ENCODE measurements at places on chromosomes 7 and 10.

GRCh38 chr10:52677086-52677485 is 95.5 kb downstream of the MBL2 start:
- DNase-seq: no peak

GRCh38 chr7:18623389-18623788 is 127.8 kb downstream of the HDAC9 start:
- DNase-seq: no peak

GRCh38 chr10:1169186-1169885 is 113.2 kb downstream of the WDR37 start:
- DNase-seq: no peak

DNA sequence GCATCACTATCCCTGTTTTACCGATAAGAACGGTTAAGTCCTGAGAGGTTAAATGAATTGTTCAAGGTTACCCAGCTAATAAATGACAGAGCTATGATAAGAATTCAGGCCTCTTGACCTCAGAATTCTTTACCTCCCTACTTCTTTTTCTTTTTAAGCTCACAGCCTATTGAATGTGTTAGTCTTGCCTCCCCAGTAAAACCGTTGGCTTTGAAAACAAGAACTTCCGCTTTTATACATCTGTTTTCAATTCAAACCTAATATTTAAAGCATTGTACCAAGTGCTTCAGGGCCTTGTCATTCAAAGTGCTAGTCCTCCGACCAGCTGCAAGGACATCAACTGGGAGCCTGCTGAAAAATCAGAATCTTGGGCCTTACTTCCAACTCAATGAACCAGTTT is 15.6 kb downstream of the SEC31B start:
- DNase-seq: no peak

DNA sequence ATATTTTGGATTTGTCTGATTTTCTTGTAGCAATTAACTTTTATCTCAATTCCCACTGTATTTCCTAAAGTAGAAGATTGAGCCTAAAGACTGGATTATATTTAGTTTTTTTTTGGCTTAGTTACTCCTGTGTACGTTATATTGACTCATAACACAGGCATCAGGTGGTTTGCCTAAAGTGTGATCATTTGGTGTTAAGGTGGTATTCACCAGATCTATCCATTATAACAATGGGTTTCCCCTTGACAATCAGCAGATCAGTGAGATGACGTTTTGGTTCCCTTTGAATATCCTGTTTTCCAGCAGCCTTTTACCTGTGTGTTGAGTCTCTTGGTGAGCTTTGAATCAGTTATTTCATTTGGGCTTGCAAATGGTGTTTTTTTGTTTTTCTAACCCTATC is 18.1 kb downstream of the MAPK8 start:
- DNase-seq: no peak

GRCh38 chr7:52831321-52831720 is 204.1 kb upstream of the POM121L12 start:
- DNase-seq: no peak

- no peak for DNase-seq
Measured at GRCh38 chr10:88115407-88115806, 252.0 kb downstream of the PTEN start.

DNA sequence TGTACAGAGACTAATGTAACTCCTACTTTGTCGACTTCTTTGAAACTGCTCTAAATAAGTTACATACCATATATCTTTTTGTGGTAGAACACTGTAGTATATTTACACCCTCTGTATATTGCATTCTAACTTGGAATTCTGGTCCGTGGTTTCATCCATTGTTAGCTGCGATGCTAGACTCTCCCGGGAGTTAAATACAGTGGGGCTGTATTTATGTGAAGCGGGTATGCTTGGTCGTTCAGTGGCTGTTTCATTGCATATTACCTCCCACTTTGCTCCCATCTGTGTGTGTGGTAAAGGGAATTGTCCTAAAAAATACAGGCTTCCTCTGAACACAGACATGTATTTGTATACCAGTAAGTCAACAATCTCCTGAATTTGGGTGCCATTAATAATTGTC is 231.1 kb downstream of the SLC25A13 start:
- no peak for DNase-seq

DNA sequence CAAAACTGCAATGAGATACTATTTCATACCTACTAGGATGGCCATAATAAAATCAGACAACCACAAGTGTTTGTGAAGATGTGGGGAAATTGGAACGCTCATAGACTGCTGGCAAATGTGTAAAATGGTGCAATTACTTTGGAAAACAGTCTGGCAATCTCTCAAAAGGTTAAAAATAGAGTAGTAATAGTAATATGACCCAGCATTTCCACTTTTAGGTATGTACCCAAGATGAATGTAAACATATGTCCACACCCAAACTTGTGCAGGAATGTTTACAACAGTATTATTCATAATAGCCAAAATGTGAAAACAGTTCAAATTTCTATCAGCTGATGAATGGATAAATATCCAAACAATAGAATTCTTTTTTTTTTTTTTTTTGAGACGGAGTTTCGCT is 731.6 kb upstream of the ANKRD30A start:
- DNase-seq: no peak

- no peak for DNase-seq
Measured at GRCh38 chr7:52006674-52007073, 690.1 kb upstream of the COBL start.

DNA sequence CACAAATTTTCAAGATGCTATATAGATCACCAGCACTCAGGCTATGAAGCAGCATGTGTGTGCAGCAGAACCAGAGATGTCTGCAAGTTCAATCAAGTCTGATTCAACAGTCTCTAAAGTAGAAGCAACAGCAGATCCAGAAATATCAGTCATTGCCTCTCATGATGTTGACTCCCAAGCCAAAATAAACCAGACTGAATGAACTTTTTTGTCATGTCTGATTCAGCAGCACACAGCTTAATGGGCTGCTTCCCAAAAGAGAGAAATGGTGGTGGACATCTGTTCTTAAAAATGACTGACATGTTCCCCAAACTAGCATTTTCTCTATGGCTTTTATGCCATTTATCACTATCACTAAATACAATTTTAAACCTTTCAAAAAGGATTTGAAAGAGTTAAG is 53.8 kb downstream of the TMEM26 start:
- DNase-seq: no peak

DNA sequence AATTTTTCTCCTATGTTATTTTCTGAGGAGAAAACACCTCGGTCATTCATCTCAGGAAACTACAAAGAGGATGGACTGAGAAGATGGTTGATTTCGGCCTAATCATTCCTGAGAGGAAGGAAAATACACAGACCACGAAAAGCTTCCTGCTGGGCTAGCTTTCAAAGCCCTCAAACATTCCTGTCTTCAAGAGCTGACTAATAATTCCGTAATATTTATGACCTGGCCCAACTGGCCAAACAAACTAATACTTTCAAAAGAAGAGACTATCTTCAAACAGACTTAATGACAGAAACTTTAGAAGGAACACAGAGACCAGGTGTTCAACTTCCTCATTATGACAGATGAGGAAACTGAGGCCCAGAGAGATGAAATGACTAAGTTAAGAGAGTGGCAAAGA is 215.1 kb upstream of the FRMD4A start:
- DNase-seq: no peak

GRCh38 chr10:131574363-131574706 is 262.8 kb upstream of the TCERG1L start:
- no peak for DNase-seq

GRCh38 chr10:68032113-68032512 is 43.0 kb downstream of the HERC4 start:
- DNase-seq: no peak

DNA sequence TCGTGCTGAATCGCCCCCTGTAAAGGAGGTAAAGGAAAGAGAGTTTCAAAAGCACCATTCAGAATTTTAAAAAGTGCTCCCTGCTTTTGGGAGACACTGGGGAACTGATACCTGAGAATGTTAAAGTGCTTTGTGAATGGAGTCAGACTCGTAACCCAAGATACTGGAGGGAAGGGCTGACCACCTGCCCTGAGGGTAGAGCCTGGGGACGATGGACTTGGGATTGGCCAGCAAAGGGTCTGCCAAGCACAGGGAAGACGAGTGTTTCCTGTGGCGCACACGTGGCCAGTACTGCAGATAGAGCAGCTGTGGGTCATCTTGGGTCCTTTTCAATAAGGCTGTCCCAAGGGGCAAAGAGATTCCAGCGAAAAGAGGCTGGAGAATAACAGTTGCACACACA is 1284.1 kb upstream of the AUTS2 start:
- DNase-seq: no peak

DNA sequence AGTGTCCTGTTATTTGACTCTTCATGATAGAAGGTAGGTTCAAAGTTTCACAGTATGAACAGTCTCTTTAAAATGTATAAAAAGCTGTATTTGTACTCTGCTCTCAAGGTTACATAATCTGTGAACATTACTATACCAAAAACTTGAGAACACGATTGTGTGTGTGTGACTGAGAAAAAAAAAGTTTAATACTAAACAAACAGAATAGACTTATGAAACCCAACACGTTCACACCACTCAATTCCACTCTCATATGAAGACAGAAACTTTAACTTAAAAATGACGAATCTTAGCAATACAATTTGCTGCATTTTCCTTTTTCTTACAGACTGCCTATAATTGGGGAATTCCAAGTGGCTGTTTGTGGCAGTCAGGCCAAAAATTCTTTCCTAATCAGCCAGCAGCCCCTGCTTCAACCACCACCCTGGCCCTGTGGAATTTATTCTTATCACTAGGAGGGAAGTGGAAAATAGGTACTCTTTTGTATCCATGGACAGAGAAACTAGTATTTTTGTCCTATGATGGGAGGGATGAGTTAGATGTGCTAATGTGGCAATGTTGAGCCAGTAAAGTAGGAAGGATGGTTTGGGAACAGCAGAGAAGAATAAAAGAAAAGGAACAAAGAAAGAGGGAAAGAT is 42.8 kb downstream of the MINDY3 start:
- no peak for DNase-seq

GRCh38 chr10:5942474-5942873 is 34.9 kb downstream of the IL15RA start:
- DNase-seq: no peak

- DNase-seq: no peak
Measured at GRCh38 chr10:75974080-75974479, 542.7 kb downstream of the LRMDA start.

GRCh38 chr7:35365523-35365922 is 111.6 kb upstream of the TBX20 start:
- no peak for DNase-seq

DNA sequence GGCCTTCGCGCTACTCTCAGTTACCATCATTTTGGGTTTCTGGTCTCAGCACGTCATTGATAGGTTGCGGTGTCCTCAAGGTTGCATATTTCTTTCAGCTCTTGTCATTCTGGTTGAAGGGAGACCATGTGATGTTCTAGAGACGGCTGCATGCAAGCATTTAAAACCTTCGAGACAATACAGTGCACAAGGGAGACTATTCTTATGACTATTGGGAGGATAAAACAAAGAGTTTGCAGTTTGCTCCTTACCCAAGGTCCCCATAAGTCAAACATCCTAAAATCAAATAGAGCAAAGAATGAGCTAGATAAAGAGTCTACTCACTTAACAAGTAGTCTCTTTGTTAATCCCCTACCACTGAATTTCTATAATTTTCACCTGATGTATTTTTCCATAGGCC is 39.1 kb downstream of the NPVF start:
- no peak for DNase-seq

DNA sequence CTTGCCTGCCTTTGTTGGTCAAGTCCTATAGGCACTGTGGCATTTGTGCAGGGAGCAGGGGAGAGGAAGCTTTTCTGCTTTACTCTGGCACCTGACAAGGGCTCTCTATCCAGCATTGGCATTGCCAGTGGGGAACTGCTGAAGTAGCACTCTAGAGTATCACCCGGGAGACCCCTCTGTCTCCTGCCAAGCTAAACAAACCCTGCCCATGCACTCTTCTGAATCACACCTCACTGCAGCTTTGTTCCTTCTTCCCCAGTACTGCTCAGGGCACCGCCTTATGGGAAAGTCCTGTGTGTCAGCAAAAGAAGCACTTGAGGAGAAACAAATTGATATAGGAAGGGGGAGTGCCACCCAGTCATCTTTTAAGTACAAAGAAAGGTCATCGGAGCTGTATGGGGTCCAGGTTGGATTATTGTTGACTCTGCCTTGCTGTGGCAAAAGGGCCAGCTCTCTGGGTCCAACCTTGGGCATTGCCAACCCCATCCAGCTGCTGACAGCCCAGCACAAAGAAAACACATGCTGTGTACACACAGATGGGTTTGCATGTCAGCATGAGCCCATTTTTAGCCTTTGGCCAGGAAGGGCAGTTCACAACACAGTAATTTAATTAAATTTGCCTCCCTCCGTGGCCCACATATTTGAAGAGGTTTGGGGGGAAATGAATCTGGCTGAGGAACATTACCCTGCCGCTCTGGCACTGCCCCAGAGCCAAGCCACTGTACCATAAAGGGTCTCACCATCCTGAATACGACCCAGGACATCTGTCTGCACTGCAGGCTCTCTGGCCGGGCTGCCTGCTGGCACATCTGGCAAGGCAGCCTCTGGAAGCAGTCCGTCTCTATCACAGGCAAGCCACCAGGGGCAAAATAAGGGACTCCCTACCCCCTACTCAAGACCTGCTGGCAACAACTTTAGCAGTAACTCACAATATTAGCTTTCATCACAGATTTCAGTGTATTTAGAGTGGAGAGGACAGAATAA is 13.1 kb downstream of the LRRC4 start:
- no peak for DNase-seq

- no peak for DNase-seq
Measured at GRCh38 chr10:12656518-12657142, 307.3 kb downstream of the CAMK1D start.

- DNase-seq: no peak
Measured at GRCh38 chr10:87927091-87927490, 63.7 kb downstream of the PTEN start.

- no peak for DNase-seq
Measured at GRCh38 chr7:15368653-15369052, 193.2 kb downstream of the AGMO start.

DNA sequence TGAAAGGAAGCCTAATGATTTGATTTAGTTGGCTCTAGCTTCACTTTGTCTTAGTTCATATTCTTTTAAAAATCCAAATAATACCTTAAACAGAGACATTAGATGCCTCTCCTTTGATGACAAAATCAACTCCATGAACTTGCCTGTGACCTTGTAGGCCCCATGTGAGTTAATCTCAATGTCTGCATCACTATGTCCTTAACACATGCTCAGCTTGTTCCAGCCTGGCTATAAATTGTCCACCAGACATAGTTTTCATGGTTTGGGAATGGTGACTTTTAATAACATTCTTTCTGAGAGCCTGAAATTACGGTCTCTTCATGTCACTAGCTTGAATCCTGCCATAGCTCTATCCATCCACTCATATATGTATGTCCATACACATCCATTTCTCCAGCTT is 656.3 kb upstream of the IGFBP3 start:
- DNase-seq: no peak

DNA sequence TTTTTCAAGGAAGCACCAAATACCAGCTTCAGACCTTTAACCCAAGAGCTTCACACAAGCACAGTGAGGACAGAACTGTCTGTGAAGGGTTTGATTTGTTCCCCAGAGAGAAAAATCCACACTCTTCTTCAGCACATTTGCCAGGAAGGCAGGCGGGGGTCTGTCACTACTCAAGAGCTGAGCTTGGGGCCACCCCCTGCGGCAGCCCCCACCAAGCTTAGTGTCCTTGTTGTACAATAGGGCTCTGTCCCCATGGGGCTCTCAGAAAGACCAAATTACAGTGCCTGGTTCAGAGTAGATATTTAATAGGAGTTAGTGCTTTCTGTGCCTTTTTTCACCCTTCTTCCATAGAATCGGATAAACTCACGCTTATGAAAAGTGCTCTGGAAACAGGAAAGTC is 12.4 kb downstream of the ECHDC3 start:
- DNase-seq: no peak

Measured in activated T-cell treated with anti-CD3 and anti-CD28 coated beads, Interleukin-2, amount 50 U/mL, for 72 hours (primary cell).